ENCODE measurements at places on chromosomes 13 and 19.

DNA sequence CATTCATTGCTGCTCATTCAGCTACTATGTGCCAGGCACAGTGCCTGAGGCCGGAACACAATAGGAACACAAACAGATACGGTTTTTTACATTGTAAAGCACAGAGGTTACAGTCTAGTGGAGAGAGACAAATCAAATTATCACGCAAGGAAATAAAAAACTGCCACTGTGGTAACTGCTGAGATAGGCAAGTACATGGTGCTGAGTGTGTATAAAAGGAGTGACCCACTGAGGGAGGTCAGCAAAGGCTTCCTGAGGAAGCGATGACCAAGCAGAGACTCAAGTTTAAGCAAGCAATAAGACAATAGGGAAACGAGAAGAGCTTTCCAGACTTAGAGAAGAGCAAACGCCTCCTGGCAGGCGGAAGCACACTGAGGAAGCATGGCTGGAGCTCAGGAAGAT, 56.4 kb downstream of the NUFIP1 start:
- no peak for DNase-seq

DNA sequence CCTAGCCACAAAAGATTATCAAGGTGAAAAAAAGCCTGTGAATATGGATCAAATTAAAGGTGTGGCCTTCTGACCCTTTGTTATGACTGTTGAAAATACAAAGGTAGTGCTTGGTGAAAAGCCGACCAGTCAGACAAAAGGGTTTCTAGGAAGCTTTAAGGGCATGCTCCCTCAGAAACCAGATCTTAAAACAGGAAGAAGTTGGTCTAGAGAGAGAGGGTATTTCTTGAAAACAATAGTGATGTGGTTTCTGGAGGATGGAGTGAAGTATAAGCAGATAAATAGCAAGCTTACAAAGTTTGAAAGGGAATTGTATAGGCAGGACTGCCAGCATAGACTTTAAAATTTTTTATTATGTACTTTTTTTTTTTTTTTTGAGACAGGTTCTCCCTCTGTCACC, 5.0 kb upstream of the EID2 start:
- no peak for DNase-seq

GRCh38 chr19:52785506-52785905, 1.1 kb downstream of the ZNF600 start:
- no peak for DNase-seq

DNA sequence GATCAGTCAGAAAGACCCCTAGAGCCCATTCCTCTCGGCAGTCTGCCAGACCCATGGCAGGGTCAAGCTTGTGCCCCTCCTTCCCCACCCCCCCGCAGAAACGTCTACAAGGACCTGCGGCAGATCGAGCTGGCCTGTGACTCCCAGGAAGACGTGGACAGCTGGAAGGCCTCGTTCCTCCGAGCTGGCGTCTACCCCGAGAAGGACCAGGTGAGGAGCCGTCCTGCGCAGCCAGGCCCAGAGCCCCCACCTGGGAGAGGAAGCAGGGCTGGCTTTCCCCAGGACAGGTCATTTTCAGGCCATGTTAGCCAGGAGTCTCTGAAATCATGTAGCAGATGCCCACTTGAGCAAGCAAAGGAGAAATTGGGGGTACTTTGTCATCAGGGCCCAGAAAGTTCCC, 12.3 kb downstream of the TMED1 start:
- DNase-seq = no peak

DNA sequence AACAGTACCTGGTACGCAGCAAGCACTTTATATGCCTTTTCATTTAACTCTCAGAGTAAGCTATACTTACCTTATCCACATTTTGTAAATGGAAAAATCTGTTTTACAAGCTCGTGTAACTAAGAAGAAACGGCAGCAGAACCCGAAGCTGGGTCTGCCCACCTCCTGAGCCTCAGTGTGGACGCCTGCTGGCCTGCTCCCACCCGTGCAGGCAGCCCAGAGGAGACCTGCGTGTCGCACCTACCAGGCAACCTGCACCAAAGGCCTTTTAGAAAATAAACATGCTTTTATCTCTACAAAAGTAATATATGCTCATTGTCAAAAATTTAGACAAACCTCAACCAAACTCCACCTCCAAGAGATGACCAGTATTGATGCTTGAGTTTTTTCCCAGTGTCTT, 62.7 kb downstream of the CRYL1 start:
- no peak for DNase-seq

DNA sequence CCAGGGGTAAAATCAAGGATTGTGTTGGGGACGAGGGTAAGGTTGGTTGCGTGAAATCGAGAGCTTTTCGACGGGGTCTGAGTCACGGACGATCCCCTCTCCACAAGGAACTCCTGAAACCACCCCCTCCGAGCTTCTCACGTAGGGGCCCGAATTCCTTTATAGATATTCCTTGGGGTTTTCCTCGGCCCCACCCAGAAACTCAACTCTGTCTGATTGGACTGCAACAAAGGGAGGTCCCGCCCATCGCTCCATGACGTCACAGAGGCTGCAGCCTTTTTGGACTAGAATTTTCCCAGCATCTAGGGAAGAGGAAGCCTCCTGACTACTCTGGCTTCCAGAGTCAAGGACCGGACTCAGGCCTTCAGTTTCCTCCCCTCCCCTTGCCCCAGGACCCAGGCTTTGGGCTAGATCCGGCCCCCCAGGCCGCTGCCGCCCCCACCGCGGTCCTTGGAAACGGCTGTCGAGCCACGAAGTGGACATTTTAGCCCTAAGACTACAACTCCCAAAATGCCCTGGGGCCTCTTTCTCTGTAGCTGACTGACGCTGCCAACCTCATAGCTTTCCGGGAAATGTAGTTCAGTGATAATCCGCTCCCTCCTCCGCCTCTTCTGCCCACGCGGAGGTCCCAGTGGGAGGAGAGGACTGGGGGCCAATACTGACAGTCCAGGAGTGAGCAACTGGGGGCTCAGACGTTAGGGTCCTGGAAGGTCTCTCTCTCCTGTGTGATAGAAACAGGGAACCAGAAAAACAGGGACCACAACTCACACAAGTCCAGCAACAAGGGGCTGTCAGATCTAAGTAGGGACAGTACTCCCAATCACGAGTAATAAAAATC, at the start of gene IZUMO1:
TSS of gene IZUMO1 (minus strand) at position 172 of the 838 bp plus-strand sequence. CDS start 1,050 bp downstream, outside the sequence.
- no peak for DNase-seq

DNA sequence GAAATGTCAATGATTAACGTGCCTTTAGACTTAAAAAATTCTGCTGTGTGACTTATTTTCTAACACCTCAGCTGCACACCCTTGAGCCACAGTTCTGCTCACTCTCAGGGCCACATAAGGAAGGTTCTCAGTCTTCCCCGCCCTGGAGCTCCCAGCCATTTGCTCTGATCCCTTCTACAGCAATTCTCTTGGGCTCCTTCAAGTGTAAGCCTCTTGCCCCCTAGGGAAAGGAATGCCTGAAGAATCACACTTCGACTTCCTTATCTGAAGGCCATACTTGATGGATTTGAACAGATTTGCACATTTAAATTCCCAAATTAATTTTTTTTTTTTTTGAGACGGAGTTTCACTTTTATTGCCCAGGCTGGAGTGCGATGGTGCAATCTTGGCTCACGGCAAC, 44.2 kb downstream of the RASA3 start:
- DNase-seq = no peak

DNA sequence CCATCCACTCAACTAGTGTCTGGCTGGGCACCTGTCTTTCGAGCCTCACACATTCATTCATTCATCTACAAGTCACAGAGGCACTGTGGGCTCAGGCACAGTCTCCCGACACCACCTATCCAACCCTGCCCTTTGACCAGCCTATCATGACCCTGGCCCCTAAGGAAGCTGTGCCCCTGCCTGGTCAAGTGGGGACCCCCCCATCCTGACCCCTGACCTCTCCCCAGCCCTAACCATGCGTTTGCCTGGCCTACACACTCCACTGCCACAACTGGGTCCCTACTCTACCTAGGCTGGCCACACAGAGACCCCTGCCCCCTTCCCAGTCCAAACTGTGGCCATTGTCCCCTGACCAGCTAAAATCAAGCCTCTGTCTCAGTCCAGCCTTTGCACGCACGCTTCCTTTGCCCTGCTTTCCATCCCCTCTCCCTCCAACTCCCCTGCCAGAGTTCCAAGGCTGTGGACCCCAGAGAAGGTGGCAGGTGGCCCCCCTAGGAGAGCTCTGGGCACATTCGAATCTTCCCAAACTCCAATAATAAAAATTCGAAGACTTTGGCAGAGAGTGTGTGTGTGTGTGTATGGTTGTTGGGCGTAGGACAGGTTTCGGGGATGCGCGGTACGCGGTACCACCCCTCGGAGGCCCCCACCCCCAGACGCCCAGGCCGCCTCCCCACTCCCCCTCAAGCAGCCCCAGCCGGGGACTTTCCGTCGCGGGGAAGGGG, 404 bp upstream of the IL27RA start:
- DNase-seq = no peak

GRCh38 chr13:114121496-114122126, 10.8 kb downstream of the RASA3 start:
- no peak for DNase-seq

Measured in NCI-H2081 treated with DMSO at 0.1 percent for 48 hours (cell line).